ENCODE measurements at places on chromosomes 1 and 21.

DNA sequence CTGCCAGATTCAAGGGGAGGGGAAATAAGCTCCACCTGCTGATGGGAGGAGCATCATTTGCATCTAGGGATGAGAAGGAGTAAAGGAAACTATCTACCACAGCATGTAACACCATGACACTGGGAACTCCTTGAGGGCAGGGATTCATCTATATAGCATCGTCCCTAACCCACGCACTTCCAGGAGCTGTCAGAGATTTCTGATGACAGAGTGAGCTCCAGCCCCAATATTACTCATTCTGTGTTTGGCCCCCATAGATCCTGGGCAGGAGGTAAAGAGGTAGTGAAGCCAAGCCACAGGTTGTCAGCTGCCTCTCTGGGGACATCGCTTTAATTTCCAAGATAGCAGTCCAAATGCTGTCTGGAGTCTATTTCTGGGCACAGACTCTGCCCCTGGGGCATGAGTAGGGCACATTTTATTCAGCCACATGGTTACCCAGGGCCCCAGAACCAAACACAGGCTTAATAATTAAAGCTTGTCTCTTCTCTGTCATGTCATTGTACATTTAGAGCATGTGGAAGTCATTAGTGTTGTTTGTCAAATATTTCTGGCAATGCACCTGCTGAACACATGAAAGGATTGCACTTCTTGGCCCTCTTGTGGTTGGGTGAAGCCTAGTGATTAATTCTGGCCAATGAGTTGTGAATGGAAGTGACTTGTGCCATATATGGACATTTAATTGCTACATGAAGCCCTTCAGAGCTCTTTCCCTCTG is 105.9 kb upstream of the POU3F1 start:
- no peak for DNase-seq

- DNase-seq = no peak
Observed at GRCh38 chr1:214386747-214387146, 105.8 kb downstream of the SMYD2 start.

- no peak for DNase-seq
Observed at GRCh38 chr1:204192046-204192445, 4.2 kb downstream of the KISS1 start.

DNA sequence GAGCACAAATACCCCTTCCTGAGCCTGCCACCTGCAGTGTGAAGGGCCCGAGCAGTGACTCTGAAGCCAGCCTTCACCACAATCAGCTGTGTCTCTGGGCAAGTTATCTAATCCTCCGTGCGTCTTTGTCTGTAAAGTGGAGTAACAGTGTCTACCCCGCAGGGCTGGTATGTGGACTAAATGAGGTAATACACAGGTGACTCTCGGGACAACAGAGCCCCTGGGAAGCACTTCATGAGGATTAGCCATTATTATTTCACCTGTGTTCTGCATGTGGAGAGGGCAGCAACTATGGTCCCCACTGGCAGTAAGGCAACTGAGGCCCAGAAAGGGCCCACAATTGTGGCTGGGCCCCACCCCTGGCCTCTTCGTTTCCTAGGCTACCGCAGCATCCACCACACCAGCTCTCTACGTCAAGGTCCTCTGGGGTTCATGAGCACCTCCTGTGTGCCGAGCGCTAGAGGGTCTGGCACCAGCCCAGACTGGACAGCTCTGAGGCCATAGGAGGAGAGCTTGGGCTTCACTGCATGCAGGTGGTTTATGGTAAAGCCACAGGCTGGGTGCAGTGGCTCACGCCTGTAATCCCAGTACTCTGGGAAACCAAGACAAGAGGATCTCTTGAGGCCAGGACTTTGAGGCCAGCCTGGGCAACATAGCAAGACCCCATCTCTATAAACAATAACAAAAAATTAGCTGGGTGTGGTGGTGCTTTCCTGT is 41.3 kb upstream of the LRP8 start:
- no peak for DNase-seq

- no peak for DNase-seq
Observed at GRCh38 chr1:218367118-218367517, 22.0 kb downstream of the TGFB2 start.

DNA sequence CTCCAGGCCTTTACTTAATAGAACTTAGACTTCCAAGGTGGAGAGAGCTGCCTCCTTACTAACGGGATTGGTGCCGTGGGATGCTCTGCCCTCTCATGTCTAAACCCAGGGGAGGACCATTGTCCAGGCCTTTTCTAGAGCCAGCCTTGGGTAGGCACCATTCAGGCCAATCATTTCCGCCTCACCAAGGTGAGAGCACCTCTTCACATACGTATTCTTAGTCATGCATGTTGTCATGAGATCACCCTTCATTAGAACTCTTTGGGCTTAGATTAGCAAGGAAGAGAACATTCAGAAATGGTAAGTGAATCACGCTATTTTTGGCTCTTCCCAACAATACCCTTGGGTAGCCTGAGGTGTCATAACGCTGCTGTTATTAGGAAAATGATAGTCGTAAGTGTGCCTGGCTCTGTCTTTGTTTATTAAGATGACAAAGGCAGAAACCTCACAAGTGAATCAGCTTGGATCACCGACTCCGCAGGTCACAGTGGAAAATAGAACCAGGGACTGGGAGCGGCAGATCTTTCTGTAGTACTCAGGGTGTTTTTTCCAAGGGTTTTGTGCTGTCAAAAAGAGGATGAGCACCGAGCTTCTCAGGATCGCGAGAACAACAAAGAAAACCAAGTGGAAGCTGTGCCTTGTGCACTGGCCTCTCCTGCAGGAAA is 55.0 kb downstream of the HUNK start:
- DNase-seq = no peak

DNA sequence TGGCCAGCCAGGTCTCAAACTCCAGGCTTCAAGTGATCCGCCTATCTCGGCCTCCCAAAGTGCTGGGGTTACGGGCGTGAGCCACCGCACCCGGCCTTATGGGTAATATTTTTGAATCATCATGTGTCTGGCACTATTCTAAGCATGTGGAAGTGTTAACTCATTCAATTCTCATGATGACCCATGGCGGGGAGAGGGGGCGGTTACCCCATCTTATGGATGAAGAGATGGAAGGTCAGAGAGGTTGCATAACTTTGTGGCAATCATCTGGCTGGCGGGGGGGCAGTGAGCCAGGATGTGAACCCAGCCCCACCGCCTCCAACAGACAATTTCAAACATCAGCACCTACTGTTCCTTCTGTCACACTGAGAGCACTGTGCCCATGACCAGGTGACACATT is 11.5 kb upstream of the TAS1R2 start:
- no peak for DNase-seq

- DNase-seq = no peak
Observed at GRCh38 chr1:17237561-17237903, 11.4 kb upstream of the PADI3 start.

GRCh38 chr1:177181280-177181630 is 10.5 kb downstream of the BRINP2 start:
- DNase-seq = no peak

DNA sequence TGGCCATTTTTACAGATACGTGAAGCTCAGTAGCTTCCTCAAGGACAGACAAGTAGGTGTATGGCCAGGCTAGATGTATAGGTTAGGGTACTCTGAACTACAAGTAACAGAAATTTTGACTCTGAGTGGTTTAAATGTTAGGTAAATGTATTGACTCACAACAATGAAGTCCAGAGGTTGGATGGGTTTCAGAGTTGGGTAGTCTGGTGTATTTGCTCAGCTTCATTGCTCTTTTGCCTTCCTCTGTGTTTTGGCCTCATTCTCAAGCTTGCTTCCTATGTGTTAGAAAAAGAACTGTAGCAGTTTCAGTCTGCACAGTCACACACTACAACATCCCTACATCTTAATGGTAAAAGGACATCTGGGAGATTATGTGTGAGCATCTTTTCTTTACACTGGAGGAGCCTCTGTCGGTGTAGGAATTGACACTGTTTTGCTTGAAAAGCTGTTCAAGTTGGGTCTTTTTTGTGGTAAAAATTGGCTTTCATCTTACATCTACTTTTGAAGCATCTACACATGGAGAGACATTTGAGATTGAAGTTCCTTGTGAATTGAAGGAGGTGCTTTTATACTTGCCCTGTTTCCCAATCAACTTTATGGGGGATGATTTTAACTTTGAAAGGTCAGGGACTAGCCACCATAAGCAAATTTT is 64.4 kb downstream of the MAST2 start:
- DNase-seq = no peak

- DNase-seq = no peak
Observed at GRCh38 chr21:34363733-34364132, at the start of gene KCNE2. KCNE2 (plus strand) TSS chr21:34364006; CDS start chr21:34370479, 6,473 bp downstream.

DNA sequence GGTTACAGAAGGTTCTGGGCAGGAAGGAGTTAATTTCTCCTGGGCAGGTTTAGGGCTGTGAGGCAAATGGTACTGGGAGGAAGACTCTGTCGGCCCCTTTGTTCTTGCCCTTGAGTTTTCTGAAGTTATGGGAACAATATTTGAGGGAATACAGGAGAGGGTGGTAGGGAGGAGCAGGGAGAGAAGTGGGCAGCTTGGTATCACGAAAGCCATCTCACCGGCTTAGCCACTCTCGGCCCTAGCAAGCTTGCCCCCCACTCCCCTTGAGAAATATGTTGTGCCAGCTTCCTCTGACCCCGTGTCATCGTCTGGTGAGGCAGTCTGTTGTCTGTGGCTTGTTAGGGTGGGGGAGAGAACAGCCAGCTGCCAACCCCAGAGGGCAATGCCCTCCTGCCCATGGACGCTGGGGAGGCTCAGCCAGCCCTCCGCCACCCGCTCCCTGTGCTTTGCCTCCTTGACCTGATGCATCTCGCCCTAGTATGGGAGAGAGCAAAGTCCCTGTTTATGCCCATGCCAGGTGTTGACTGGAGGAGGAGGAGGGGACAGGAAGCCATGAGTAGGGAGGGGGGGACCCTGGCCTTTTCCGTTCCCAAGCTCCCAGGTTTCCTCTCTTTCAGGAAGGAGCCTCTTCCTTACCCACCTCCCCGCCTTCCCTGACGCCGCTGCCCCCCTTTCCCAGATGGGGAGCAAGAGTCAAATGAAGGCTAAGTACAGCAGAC is 1.2 kb downstream of the EFNA1 start:
- DNase-seq = no peak
